Muscle of arm (tissue), 14 donors: ENCODE measurements at places on chromosomes 13 and 19.

DNA sequence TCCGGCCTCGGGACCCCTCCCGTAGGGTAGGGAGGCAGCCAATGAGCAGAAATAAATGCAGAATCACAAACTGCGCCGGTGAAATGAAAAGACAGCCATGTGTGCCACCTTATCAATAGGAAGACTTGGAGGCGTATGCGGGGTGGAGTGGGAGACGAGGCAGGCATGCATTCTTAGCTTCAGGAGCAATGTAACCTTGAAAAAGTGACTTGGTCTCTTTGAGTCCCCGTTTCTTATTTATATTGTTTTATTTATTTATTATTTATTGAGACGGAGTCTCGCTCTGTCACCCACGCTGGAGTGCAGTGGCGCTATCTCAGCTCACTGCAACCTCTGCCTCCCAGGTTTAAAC lies 16.0 kb downstream of the SSC5D start:
- DNase-seq: no peak

GRCh38 chr13:40589285-40590109 lies 76.9 kb downstream of the FOXO1 start:
- DNase-seq: peak; percentile 67

DNA sequence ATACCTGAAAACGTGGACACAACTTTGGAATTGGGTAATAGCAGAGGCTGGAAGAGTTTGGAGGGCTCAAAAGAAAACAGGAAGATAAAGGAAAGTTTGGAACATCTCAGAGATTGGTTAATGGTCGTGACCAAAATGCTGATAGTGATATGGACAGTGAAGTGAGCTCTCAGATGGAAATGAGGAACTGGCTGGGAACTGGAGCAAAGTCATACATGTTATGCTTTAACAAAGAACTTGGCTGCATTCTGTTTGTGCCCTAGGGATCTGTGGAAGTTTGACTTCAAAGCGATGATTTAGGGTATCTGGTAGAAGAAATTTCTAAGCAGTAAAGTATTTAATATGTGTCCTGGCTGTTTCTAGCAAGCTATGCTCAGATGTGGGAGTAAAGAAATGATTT lies 136.2 kb downstream of the DNAJC3 start:
- no peak for DNase-seq

DNA sequence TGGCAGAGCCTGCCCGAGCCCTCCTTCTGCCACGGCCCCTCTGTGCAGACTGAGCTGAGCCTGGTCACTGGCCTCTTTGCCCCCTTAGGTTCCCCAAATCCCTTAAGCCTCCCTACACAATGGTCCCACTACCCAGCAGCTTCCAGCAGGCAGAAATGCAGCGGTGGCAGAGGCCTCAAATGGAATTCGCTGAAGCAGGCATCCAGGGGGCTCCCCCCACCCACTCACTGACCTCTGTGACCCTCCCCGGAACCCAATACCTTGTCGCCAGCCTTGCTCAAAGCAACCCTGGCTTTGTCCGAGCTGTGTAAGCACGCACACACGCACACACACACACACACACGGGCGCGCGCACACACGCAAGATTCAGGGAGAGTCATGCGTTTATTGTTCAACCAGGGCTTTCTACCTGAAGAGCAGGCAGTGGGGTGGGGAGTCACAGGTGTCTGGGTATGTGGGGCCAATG lies at the start of gene LIM2:
Gene LIM2, minus strand, starts transcription at position 51 of the 466 bp plus-strand sequence. CDS start 531 bp downstream, outside the sequence.
- no peak for DNase-seq

DNA sequence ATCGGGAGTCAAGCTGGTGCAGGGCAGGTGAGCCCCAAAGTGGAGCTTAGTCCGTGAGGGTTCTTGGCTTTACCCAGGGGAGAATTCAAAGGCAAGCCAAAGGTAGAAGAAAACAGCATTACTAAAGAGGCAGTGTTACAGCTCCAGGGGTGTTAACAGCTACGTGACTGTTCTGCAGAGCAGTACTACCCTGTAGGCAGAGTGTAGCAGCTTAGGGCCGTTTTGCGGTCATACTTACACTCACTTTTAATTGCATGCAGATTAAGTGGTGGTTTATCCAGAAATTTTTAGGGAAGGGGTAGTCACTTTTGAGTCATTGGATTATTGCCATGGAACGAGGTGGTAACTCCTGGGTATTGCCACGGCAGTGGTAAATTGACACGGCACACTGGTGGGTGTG lies 482.2 kb downstream of the SLITRK5 start:
- DNase-seq: no peak

GRCh38 chr13:41370736-41371135 lies 59.7 kb downstream of the NAA16 start:
- no peak for DNase-seq

GRCh38 chr19:17240062-17240752 lies 5.5 kb downstream of the NR2F6 start:
- DNase-seq: no peak

GRCh38 chr19:19554074-19555023 lies 16.3 kb downstream of the CILP2 start:
- no peak for DNase-seq

GRCh38 chr19:407511-408440 lies 1.2 kb downstream of the C2CD4C start:
- no peak for DNase-seq

DNA sequence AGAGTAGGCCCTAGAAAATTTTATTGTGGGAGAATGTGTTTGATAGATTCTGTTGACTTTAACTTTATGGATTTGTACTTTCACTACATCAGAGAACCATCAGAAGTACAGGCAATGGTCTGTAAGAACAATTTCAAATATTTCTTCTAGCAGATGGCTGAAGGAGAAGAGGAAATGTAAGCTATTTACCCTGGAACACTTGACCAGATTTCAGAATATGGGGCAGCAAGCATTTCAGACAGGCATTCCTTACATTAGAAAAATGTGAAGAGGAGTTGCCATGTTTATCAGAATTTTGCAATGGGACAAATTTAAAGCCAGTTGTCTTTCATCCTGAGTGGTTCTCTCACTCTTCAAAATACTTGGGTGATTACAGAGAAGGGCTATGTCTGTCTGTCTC lies 7.5 kb downstream of the FRY start:
- no peak for DNase-seq

GRCh38 chr13:75416327-75417011 lies 65.5 kb downstream of the TBC1D4 start:
- DNase-seq: no peak

GRCh38 chr13:43596924-43597598 lies 189.7 kb downstream of the ENOX1 start:
- no peak for DNase-seq
